T-helper 2 cell treated with Interferon-gamma antibody and Interleukin-4, amounts not matched to agents 5 μg/mL and 100 μg/mL, for 36 hours (primary cell): ENCODE measurements at places on chromosomes 3 and 15.
A peak's percentile ranks its signal among the peaks of the same experiment; 100 is the strongest.

DNA sequence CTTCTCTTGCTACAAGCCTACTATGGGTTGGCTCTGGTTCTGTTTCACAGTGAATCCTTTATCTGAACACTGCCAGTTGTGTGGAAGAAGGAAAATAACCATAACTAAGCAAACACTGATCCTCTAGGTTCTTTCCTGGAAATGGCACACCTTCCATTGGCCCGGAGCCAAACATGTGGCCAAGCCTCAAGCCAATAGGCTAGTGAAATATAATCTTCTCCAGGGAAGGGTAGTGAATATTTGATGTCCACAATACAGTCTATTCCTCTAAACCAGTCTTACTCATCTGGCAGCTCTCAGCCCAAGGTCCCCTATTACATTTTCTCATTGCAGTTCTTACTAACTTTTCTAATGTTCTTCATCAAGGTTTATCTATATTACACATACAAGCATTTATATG, 921.3 kb downstream of the TUSC7 start:
- DNase-seq = no peak

- no peak for DNase-seq
These were observed 24.2 kb downstream of the SLC6A1 start for GRCh38 chr3:11016727-11017126.

DNA sequence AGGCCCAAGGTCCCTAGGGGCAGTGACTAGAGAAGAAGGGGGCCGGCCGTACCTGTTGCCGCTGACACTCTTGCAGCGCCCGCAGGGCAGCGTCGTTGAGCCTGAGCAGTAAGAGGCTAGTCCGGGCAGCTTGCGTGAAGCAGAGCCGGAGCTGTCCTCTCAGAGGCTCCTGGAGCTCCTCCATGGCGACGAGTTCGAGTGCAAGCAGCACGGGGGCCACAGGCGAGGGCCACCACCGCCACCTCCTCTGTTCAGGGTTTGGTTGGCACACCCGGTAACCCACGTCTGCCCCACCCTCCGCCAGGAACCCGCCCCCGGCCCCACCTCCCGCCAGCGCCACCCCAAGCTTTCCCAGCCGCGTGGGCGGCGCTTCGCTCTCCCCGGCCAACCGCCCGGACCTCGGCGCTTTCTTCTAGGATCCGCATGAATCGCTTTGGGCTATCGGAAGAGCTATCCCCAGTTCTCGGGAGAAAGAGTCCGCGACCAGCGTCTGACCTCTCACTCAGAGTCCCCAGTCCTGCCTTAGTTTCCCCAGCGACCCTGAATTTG, at the start of gene ELL3:
ELL3 (minus strand) TSS at position 249 of the 549 bp plus-strand sequence; CDS start at position 184, 65 bp downstream.
- peak; percentile 67 for DNase-seq

DNA sequence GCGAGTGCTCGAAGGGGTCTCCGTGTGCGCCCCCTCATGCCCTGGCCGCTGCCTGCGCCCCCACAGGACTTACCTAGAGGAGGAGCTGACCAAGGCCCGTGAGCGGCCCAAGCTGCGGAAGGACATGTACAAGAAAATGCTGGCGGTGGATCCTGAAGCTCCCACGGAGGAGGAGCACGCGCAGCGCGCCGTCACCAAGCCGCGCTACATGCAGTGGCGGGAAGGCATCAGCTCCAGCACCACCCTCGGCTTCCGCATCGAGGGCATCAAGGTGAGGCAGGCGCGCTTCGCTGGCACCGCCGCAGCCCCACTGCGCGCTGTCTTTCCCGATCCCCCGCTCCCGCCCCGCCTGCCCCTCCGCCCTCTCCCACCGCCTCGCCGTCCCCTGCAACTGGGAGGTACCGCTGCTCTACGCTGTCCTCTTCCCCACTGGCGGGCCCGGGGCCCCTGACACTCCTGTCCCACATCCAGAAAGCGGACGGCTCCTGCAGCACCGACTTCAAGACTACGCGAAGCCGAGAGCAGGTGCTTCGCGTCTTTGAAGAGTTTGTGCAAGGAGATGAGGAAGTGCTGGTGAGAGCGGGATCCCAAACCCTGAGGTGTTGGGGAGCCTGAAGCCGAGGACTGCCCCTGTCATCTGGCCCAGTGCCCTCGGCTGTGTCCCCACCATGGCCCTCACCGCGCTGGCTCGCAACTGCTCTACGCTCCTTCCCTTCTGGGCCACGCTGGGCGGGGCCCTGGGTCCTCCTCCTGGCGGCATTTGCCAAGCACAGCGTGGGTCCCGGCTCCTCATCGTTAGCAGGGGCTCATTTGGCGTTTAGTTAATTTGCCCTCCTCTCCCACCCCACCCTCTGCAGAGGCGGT, 8.5 kb downstream of the ITPKA start:
- no peak for DNase-seq

DNA sequence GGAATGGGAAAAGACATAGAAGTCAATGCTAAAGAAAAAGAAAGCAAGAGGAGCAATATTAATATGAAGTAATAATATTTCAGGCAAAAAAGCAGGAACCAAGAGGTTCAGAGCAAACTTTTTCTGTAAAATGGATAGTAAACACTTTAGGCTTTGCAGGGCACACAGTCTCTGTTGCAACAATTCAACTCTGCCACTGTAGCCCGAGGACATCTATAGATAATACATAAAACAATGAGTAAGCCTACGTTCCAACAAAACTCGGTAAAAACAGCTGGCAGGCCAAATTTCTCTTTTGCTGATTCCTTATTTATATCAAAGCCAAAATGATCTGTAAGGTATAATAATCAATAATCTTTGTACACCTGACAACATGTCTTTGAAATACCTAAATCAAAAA, 56.8 kb downstream of the SMAD6 start:
- DNase-seq = no peak

- no peak for DNase-seq
These were observed 645.9 kb upstream of the KCNMB2 start for GRCh38 chr3:177890359-177890683.

DNA sequence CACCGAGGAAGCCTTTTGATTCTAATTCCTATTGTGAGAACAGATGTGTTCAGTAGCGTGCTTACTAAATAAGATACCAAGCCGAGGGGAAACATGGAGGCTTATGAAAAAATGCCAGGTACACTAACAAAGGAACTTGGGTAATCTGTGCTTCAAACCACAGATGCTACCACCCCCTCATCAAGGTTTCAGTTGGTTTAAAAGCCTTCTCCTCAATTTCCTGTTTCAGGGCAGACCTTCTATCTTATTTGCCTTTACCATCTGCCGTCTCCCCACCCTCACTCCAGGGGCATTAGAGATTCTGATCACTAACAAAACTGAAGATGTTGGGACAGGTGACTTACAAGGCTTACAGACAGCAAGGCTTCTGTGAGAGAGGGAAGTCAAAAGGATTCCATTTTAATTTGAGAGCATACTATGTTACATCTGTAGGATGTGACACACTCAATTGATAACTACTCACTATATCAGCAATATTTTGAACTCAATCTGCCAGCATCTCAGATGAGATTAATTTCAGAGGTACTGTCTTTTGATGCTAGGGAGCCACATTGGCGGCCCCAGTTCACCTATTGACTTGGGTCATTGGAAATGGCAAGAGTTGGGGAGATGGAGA, 60.6 kb upstream of the PLCL2 start:
- DNase-seq = peak; percentile 58

- DNase-seq = no peak
These were observed 841 bp downstream of the SLC6A20 start for GRCh38 chr3:45795509-45795881.

DNA sequence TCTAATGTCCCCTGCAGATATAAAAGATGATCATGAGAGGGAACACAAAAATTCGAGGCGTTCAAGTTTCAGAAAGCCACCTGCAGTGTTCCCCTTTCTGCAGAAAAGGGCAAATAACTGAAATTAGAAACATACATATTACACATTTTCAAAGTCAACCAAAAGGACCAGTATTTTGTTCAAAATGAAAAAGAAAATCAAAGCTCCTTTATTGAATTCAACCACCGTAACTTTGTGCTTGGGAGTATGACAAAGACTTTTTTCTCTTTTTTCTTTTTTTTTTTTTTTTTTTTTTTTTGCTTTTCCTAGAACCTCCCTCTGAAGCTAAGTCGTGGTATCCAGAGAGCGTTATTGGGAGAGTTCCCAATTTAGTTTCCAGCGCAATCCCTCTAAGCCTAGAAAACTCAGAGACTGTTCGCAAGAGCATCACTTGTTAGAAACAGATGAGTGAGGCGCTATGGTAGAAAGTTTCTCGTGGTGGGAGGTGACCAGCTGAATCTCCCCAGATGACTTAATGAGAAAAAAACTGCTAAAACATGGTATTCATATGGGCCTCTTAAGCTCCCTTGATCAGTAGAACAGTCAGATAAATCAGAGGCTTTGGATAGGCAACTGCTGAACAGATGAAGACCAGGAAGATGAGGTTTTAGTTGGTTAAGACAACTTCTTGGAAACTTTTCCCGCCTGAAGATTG, 77.4 kb downstream of the MB21D2 start:
- DNase-seq = no peak

- DNase-seq = no peak
These were observed 30.9 kb downstream of the UBE3A start for GRCh38 chr15:25407950-25408349.

DNA sequence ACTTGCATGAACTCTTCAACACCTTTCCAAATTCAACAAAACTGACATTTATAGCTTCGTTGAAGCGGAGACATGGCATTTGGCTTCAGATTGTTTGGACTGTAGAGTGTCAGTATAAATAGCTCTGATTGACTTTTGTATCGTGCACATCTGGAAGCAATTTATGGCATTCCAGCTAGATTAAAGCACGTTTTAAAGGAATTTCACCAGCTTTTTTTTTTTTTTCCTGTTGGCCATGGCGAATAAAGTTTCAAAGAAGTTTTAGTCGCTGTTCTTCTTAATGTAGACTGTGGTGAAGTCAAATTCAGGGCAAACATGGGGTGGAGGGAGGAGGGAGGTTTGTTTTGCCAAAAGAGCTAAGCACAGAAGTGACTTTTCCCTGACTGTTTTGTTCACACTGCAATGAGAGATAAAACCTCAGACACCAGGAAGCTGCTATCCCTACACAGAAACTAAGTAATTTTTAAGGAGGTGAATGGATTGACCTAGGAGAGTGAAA, 391.0 kb upstream of the RARB start:
- DNase-seq = no peak

DNA sequence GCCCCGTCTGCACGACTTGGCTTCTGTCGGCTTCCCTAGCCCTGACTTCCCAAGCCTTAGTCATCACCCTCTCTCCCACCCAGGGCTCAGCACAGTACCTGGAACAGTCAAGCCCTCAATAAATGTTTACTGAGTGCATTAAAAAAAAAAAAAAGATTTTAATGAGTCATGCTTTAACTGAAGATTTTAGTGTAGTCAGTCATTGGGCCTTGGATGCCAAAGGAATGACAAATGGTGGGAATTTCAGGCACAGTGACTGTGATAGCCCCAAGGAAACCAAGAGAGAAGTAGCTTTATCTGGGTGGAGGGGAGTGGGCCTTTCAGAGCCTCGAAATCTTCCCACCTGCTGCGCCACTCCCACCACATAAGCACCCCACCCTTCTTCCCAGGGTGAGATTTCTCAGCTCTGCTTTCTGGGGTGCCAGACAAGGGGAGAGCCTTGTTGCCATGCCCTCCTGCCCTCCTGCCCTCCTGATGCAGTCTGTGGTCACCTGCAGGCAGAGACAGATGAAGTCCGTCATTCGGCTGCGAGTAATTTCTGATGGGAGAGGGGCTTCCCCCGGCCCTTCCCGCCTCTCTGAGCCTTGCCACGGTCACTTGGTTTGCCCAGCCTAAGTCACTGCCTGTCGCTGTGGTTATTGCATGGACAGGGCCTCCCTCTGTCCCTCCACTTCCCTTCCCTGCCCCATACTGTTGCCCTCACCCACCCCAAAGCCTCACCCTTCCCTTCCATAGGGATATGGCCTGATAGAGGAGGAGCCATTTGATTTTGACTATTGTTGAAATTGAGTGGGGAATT, 41.8 kb downstream of the SMAD3 start:
- no peak for DNase-seq

- DNase-seq = no peak
These were observed 6.3 kb downstream of the FRMD5 start for GRCh38 chr15:44188795-44189194.

- no peak for DNase-seq
These were observed 56.1 kb downstream of the CCNL1 start for GRCh38 chr3:157103860-157104259.

- DNase-seq = no peak
These were observed 10.0 kb downstream of the HMG20A start for GRCh38 chr15:77430652-77431051.

DNA sequence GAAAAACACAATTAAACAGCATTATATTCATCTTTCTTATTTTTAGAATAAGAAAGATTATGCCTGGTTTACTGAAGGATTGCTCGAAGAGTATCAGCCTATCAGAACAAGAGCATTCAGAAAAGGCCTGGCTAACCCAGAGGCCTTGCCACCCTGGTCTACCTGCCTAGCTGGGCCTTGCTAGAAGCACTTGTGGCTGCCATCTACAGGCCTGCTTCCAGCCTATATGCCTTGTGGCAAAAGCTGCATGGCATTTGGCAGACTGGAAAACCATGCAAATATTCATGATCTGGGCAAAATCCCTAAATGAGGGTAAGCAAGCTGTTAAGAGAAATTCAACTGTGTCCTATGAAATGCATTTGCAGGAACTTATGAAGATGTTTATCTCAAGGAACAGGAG, 9.3 kb upstream of the ATP13A4 start:
- DNase-seq = no peak

- DNase-seq = no peak
These were observed 10.2 kb downstream of the GNB5 start for GRCh38 chr15:52180851-52181450.

GRCh38 chr3:41652506-41652905, 309.4 kb downstream of the ULK4 start:
- DNase-seq = no peak

DNA sequence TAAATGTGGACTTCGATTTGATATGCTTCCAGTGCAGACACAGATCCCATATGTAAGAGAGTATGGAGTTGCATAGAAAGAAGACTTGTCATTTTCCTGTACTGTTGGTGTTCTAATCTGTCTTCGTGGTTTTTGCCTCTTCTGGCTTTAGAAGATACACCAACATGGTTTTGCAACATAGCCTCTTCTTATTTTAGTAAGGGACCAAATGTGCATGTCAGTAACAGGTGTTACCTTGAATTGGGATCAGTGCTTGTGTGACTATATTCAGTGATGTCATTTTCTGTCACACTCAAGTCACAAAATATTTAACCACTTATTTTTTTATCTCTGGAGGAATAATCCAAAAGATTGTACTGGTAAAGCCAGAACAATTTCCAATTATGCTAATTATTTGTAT, 140.4 kb downstream of the SNRPN start:
- no peak for DNase-seq

- DNase-seq = peak; percentile 89
These were observed 46.6 kb upstream of the ATP2B2 start for GRCh38 chr3:10551821-10552630.

- DNase-seq = peak; percentile 23
These were observed 31.3 kb upstream of the ATP8B4 start for GRCh38 chr15:50150349-50150748.
